ENCODE measurements at places on chromosomes 12 and 14. TPM values are rescaled to one million over a fixed set of nuclear protein-coding genes. Genes with fewer than 3 reads are reported as not detected.
A peak's percentile ranks its signal among the peaks of the same experiment; 100 is the strongest.

Gene RAB2B
- 12.2 TPM for polyA plus RNA-seq

Gene CFAP54
- polyA plus RNA-seq: 0.13 TPM

Gene AMHR2
- polyA plus RNA-seq: not detected

Gene LPAR5
- 0.97 TPM for polyA plus RNA-seq

Gene PTCSC3
- polyA plus RNA-seq: 6.4 TPM

Gene KCNA1
- not detected for polyA plus RNA-seq

Gene ACRBP
- polyA plus RNA-seq: 2.1 TPM

Gene NKX2-1
- not detected for polyA plus RNA-seq

GRCh38 chr12:32166510-32166909 is 59.9 kb downstream of the BICD1 start:
- no peak for DNase-seq

- DNase-seq: no peak
Observed at GRCh38 chr12:110780448-110780847, 37.8 kb upstream of the PPP1CC start.

DNA sequence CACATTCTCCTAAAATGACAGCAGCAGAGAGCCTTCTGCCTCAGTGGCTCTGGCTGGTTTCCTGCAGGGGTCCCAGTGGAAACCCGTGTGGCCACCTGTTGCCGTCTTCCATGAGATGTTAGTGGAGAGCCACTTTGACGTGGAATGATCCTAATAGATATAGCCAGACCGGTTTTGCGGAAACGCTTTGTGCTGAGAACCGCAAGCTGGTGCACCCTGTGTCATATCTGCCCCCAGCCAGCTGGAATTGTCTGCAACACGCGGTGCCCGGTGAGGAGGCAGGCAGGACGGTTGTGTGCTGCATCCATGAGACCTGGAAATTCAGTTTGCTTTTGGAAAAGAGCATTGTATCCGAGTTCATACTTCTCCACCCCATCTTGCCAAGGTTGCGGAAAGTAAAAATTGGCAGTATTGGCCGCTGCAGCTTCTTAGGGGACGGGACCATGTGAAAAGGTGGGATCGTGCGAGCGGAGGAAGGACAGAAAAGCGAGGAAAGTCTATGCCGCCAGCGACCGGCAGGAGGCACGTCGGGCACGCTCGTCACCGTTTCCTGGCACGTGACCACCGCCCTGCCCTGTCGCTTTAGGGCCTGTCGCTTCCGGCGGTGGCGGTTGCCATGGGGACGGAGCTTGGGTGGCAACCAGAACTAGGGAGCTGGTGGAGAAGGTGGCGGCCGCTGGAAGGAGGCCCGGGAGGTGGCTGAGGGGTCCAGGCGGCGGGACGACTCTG is at the start of gene CFAP251:
CFAP251 (plus strand) TSS at position 643 of the 729 bp plus-strand sequence. CDS start 2,714 bp downstream, outside the sequence.
- DNase-seq: peak; percentile 95

DNA sequence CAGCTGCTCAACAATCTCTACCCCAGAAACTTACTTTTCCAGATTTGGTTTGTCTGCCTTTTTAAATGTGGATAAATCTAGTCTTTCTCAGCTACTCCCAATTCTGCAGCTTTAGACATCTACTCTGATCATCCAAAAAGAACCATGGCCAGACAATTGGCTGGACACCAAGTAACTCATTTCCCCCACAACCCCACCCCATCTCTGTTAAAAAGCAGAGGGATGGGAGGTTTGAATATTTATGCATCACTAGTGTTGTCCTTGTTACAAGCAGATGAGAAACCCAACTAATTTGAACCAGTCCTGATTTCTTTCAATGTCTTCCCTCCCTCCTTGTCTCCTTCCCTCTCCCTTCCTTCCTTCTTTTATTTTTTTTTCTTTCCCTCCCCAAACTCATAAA is 391.9 kb downstream of the GALC start:
- no peak for DNase-seq

- no peak for DNase-seq
Observed at GRCh38 chr12:110993434-110993833, 73.1 kb upstream of the MYL2 start.

DNA sequence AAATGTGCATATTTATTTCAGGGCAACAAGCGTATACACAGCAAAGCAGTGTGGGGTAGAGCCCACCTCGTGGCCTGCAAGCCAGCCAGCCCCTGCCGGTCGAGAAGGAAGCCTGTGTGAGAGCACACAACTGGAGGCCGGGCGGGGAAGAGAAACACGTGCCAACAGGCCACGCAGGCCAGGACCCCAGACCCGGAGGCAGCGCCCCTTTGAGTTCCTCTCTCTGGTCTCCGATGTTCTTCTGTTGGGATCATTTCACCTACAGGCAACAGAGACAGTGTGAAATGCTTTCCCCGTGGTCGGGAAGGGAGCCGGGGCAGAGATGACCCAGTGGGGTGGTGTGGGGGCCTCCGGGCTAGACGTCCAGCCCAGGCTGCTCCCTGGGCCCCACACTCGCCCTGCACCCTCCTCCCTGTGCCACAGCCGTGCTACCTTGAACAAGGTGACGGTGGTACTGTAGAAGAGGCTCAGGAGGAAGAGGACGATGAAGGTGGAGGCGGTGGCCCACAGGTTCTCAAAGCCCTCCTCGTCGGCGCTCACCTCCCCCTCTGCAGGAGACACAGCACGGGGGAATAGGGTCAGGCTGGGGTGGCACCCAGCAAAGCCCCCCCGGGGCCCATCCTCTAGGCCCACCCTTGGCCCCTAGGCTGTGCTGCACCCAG is 325.5 kb downstream of the TMEM121 start:
- DNase-seq: no peak

DNA sequence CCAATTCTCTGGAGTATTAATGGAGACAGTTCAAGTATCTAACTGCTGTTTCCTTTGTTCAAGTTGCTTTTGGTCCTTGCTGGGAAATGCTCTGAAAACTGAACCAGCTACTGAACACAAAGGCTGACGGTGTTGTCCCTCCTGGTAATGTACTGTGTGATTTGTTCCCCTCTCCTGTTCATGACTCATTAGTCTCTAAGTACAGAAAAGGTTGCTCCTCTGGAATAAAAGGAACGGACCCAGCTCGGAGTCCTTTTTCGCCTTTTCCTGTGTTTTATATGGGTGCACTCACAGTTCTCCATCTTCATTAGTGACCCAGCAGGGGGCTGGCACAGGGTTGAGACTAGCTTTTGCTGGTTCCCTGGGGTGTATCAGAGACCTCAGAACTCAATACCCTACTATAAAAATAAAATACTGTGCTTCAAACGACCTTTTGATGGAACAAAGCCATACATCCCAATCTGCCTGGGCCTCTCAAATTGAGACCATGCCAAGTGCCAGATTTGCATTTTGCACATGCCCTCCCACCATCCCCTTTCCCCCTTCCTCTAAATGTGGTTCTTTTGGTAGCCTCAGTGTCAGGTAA is 269.7 kb downstream of the RAD51B start:
- peak; percentile 72 for DNase-seq

- DNase-seq: no peak
Observed at GRCh38 chr14:90547250-90547649, 150.4 kb downstream of the CALM1 start.

DNA sequence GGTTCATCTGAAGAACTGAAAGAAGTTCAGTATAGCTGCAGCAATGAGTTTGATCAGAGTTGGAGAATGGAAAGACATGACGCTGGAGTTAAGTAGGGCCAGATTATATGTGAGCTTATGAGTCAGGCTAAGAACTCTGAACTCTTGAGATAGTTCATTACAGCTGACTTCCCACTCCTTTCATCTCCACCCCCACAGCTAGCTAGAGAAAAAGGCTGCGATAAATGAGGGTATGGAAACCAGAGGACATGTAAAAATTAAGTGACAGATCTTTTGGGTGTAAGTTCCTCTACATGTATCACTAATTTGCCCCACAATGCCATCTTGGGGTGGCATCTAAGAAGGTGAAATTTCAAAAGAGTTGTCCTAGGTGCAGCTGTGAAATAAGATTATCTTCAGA is 28.6 kb downstream of the PYM1 start:
- DNase-seq: no peak

DNA sequence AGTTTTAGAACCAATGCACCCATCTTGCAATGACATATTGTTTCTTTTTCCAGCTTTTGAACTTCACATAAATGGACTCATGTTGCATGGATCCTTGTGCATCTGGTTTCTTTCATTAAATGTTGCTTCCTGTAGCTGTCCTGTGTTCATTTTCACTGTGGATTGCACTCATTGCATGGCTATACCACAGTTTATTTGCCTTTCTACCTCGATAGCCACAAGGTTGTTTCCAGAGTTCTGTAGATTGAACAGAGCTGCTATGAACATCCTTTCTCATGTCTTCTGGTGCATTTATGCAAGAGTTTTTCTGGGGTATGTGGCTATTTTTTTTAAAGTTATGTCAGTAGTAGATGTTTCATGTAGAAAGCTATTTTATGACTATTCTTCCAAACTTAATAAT is 3.5 kb upstream of the KRT81 start:
- no peak for DNase-seq

DNA sequence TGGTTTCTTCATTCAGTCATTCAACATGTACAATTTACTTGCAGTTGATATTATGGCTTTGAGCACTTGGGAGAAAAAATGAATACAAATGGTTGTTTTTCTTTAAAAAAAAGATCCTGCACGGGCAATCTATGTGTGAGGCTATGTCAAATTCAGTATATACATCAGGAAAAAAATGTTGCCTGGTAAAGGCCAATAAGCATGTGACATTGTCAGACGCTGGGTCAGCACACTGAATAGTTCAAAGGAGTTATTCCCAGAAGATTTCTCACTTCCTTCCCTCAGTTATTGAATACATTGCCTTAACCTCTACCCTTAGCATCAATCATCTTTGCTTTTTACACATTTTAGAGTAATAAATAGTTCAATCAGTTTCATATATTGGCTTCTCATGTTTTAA is 319.2 kb downstream of the NUAK1 start:
- no peak for DNase-seq

- no peak for DNase-seq
Observed at GRCh38 chr12:77603946-77604345, 226.7 kb upstream of the NAV3 start.

GRCh38 chr14:56271970-56272369 is 153.8 kb downstream of the PELI2 start:
- DNase-seq: no peak

DNA sequence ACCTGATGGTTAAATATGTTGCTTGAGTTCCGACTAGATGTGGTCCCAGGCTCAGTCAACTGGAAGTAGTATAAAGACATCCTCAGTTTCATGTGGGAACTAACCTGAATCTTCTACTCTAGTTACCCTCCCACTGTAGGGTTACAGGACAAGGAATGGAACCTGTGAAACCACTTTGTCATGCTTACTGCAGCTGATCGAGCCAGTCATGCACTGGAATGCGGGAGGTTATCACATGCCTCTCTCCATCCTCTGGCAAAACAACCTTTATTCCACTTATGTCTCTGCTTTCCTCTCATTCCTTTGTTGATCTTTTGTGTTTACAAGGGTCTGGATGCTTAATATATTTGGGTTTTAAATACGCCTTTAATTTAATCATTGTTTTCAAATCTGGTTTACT is 111.9 kb upstream of the DDHD1 start:
- no peak for DNase-seq

GRCh38 chr12:124716208-124717130 is 147.2 kb downstream of the SCARB1 start:
- DNase-seq: no peak

- no peak for DNase-seq
Observed at GRCh38 chr12:76520348-76520747, 39.2 kb downstream of the OSBPL8 start.

GRCh38 chr14:69073915-69074314 is 79.0 kb downstream of the DCAF5 start:
- no peak for DNase-seq

DNA sequence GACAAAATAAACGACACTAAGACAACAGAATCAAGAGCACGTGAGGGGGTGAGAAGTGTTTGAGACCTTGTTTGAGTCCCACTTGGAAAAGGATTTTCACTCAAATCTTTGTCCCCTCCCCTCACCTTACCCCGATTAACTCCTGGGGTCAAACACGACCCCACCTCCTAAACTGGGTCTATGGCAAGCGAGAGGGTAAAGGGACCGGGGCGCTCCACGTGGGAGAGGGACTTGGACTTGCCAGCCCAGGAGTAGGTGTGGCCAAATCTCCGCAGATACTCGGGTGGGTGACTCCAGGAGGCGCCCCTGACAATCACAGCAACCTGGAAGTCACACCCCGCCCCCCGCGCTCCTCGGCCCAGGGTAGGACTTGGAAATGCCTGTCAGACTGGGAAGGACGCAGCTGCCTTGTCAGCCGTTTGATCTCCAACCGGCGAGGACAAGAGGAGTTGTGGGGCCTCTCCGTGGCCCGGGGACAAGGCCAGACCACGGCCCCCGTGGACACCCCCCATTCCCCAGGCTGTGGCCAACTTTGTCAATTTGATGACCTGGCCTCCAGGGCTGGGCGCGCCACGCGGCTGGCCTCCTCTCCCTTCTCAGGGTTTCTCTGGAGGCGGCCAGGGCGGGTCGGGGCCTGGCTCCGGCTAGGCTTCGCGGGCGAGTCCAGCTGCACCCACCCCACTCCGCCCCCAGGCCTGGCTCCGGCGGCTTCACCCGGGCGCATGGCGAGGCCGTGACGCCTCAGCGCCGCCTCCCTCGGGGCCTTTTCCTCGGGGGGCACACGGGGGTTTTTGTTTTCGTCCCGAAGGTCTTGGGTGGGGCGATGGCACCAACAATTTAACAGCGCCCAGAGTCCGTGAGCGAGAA is 1.1 kb upstream of the BCL11B start:
- peak; percentile 61 for DNase-seq

- no peak for DNase-seq
Observed at GRCh38 chr12:107597695-107598410, 87.7 kb upstream of the PWP1 start.

- DNase-seq: no peak
Observed at GRCh38 chr12:5964913-5965900, 20.1 kb upstream of the ANO2 start.

- no peak for DNase-seq
Observed at GRCh38 chr12:1970331-1970900, 33.8 kb downstream of the DCP1B start.

DNA sequence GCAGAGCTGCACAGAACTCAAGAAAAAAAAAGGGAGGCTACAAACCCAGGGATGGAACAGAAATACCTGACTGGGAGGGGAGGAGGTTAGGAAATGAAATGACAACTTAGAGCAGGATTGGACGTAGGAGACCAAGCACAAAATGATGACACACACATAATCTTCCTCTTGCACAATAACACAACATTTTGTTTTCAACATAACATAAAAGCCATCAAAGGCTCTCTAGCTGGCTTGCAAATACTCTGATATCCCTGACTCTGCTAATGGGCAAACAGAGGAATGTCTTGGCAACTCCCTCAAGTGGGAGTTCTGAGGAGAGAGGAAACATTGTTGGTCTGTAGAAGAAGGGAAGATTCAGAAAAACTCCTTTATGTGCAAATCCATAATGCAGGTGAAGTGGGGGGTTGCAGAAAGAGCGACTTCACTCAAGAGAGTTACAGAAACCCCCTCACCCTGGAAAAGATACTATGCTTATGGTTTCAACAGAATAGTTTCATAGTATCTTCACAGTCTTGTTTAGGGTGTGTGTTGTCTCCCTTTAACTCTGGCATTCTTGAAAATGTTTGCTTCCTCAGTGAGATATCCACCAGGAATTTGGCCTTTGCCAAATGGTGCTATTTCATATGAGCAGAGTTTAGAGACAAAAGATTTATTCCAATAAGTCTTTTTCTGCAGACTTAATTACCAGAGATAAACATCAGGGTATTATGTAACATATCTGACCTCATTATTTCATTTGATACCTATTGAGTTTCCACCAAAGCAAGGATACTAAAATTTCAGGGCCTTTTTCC is 43.8 kb upstream of the LTBP2 start:
- DNase-seq: no peak

GRCh38 chr12:94803939-94804338 is 153.6 kb upstream of the TMCC3 start:
- DNase-seq: no peak
